ENCODE measurements at places on chromosomes 6 and 20. TPM values are rescaled to one million over a fixed set of nuclear protein-coding genes. Genes with fewer than 3 reads are reported as not detected.

ASIP gene
- not detected for total RNA-seq

ZC3H12D gene
- 0.18 TPM for total RNA-seq

BEND6 gene
- 1.2 TPM for total RNA-seq

ZNF391 gene
- 0.71 TPM for total RNA-seq

EFCAB8 gene
- total RNA-seq: 0.07 TPM

COL12A1 gene
- total RNA-seq: 5.8 TPM

LGSN gene
- not detected for total RNA-seq

- DNase-seq: no peak
Observed at GRCh38 chr6:31202259-31203166, 32.0 kb upstream of the POU5F1 start.

DNA sequence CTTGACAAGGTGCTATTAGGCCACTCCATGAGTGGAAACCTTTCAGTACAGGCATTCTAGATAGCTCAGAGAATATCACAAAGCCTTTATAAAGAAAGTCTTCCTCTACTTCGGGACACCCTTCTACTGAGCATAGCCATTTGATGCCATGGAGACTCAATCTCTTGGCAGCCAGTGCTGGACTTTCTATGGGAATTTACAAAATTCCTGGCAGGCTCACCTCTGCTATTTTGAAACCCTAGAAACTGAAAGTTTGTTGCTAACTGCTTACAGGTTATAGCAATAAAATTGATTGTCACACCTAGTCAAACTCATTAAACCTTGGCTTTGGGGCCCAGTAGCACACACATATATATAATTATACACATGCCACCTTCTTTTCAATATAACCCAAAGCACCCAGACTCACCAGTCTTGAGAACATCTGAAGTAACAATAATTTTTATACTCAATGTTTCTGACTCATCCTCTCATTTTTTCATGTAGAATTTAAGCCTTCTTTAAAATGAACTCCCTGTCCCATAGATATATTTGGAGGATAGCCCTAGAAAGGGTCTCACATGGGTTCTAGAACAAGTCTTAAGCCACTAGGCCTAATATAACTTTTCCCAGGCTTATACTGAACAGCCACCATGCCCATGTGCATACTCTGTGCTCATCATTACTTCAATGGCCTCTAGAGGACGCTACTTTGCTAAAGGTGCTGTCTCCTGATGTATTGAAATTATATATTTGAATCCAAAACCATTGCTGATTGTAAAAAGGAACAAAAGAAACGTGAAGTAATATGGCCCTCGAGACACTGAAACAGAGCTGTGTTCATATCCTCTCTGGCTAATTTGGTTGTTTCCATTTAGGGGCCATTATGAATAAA lies 368.1 kb upstream of the MARCKS start:
- DNase-seq: no peak

GRCh38 chr6:88547768-88548167 lies 381.6 kb upstream of the CNR1 start:
- DNase-seq: no peak

GRCh38 chr6:142867355-142867801 lies 77.6 kb downstream of the HIVEP2 start:
- DNase-seq: no peak

DNA sequence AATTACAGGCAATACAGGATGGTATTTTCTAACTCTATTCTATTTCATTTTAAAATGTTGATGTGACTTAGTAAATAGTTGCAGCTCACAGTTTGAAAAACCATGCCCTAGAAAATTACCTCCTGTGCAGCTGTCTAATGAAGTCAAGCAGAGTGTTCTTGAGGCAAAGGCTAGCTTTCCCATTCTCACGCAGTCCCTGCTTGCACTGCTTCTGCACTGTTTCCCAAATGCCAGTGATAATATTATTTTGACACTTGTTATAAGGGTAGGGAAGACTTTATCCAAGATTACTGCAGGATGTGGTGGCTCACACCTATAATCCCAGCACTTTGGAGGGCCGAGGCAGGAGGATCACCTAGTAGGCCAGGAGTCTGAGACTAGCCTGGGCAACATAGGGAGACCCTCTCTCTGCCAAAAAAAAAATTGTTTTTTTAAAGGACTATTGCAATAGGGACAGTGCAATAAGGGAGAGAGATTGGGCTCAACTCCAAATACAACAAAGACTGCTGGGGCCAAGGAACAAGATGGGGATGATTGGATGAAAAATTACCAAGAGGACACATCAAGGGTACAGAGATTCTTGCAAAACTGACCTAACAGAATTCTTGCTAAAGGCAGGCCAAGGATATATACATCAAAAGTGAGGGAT lies 196.1 kb downstream of the LY86 start:
- DNase-seq: no peak

DNA sequence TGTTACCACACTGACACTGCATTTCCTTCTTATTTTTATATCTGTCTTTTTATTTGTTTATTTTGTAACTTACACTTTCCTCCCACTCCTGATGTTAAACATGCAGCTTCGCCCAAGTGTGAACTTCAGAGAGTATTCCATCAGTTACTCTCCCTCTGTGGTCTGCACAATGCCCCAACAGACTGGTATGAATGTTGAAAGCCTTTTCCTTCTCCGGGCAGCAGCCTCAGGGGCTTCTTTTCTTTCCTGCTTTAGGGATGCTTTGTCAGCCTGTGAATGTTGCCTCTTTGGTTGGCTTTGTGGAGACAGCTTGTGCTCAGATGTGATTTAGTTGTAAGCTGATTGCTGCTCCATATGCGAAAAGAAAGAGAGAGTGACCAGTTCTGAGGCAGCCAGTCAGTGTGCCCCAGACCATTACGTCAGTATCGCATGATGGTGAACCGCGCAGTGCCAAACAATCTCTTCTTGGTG lies 44.0 kb downstream of the SMPDL3A start:
- no peak for DNase-seq

GRCh38 chr6:128275681-128276080 lies 244.7 kb downstream of the PTPRK start:
- DNase-seq: no peak

GRCh38 chr6:11700118-11700718 lies 78.4 kb downstream of the ADTRP start:
- DNase-seq: no peak

- DNase-seq: no peak
Observed at GRCh38 chr6:111971181-111971841, 82.6 kb upstream of the CCN6 start.

GRCh38 chr6:90530882-90531281 lies 56.0 kb downstream of the MAP3K7 start:
- DNase-seq: no peak

DNA sequence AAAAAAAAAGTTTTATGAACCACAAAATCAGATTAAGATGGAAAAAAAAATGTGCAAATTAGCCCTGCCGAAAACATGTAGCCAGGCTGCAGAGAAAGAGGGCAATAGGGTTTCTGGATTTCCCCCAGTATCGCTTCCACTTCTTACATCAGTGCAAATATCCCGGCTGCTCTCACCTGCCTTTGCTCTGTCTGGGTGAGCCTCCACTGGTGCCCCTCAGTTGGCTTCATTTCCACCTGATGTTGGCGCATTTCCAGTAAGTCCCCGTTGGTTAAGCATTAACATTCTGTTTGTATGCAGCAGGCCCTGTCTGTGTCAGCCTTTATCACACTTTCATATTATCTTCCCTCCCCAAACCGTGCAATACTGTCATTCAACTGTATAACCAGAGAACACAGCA lies 215.1 kb downstream of the CBLN4 start:
- DNase-seq: no peak

GRCh38 chr6:38736951-38737350 lies 21.8 kb downstream of the DNAH8 start:
- no peak for DNase-seq

GRCh38 chr6:51996296-51996947 lies 91.0 kb downstream of the PKHD1 start:
- no peak for DNase-seq

DNA sequence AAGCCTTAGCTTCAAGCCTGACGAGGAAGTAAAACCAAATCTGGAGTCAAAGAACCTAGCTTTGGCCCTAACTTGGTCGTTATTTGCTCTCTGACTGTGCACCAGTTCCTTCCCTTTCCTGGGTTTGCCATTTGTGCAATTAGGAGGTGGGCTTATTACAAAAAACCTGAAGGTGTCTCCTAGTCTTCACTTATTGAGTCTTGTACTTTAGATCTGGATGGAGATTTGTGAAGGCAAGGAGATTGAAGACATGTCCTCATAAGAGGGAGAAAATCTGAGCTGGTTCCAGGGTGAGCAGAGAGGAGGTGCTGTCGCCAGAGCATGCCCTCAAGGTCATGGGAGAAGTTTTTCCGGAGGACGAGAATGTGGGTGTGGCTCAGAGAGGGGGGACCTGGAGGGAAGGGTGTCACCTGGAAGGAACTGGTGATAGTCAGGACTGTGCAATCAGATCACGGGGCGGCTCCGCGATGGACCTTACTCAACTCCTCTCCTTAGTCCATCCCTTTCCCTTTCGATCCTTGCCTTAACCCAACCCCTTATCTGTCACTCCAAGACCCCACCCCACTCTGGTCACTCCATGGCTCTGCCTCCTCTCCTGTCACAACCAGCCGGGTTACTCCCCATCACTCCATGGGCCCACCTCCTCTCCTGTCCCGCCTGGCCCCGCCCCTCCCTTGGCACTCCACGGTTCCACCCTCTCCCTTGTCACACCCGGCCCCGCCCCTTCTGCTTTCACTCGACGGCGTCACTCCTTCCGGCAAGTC lies 588 bp upstream of the ACSS2 start:
- DNase-seq: no peak

GRCh38 chr6:130222775-130223174 lies at the start of gene SAMD3:
TSS of gene SAMD3 (minus strand) at chr6:130222951. CDS start at chr6:130215273, 7,678 bp downstream.
- no peak for DNase-seq

DNA sequence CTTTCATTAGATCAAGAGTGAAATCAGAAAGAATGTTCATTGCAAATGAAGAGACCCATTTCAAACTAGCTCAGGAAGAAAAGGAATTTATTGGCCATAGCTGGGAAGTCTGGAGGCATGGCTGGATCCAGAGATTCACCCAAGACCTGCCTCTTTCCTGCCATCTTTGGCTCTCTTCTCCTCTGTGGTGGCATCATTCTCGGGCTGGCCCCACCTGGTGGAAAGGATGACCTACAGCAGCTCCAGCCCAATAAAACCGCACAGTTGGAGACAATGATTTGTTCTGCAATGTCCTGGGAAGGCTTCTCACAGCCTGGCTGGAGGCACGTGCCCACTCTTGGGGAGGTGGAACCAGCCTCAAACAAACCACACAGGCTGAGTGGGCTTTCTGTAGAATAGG lies 18.1 kb upstream of the FERMT1 start:
- no peak for DNase-seq

DNA sequence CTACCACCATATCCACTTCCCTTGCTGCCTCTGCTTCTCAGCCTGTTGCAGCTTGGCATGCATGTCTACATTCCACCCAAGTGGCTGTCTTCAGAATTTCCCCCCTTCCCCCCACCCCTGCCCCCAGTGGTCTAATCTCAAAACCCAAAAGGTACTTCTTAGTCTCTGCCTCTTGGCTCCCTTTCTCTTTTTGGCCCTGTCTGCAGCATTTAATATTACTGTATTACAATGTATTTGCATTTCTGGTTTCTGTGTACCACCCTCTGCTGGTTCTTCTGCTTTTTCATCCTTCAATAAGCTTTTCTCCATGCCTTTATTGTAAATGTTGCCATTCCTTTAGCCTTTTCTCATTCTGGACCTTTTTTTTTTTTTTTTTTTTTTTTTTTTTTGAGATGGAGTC lies 43.0 kb downstream of the RPRD1B start:
- no peak for DNase-seq

DNA sequence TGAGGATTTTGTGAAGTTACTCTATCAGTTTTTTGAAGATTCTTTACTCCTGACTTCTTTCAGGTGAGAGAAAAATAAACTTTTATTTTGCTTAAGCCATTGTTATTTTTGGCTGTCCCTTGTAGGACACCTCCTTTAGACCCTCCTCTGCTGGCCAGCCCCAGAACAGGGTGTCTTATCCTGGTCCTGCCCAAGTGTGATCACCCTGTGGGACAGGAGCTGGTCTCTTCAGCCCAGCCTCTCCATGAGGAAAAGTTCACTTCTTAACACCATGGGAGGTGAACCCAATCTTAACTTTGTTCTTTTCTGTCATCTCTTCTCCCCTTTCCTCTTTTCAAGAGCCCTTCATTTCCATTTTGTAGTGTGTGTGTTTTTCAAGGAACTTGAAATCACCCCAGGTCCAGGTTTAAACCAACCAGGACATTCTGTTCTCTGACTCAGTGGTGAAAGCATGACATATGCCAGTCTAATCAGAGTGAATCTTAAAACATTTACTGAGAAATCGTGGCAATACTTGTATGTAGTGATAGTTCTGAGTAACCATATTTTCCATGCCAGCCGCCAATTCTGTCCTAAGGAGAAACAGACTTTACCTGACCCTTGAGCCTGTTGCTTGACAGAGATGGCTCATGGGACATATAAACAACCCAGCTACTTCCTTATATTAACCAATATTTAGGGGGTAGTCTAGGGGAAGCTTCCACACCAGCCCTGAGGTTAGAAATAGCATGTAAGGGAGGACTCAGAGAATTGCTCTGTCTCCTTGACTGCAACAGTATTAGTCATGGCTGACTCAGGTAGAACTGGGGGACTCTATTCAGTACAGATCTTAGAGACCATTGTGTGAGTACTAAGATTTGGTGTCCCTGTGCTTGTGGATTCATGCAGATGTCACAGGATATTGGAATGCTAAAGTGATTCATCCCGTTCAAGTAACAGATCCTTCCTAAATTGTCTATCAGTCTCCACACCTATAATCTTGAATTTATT lies 48.8 kb downstream of the FLRT3 start:
- no peak for DNase-seq

DNA sequence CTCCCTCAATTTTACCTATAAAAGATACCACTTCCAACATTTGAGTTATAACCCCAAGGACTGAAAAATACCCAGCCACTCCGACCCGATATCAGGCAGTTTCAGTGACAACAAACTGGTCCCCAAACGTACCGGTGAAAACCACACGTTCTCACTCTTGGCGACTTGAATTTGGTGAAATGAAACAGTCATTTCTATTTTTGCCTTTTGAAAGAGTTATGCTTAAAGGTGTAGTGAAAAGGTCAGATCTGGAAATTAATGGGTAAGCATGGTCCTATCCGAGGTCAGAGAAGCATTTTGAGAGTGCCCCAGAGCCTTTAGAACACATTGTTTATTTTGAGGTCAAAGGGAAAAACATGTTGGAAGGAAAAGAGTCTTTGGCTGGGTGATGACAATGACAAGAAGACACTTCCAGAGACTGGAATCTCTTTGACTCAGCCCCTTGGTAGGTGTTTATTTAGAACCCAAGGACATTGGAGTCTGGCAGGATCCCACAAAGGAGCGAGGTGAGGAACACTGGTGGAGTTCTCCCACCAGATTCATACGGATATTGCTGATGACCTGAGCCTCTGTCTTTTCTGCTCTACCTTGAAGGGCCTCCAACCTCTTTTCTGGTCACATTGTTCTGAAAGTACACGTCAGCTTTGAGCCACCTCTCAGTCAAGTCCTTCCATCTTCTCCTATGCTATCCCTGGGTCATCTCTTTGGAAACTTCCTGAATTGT lies 235.0 kb downstream of the GMPR start:
- DNase-seq: no peak

DNA sequence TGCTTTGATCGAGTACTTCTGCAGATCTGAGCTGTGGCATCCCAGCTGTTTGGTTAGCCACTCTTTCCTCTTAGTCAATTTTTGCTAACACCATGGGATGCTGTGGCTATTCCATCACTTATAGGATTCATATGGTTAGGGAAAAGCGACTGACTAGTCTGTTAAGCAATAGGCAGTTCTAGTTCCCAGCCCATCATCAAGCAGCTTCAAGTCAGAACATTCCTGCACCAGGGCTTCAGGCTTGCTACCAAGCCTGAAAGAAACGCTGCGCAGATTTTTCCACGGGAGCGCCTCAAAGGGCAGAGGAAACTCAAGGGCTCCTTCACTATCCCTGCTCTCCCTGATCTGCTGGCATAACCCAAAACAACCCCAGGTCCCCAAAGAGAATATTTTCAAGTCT lies 159.8 kb upstream of the SUPT3H start:
- DNase-seq: no peak

Measured in pulmonary artery endothelial cell (primary cell).